ENCODE measurements at places on chromosomes 2 and 18. TPM values are rescaled to one million over a fixed set of nuclear protein-coding genes. Genes with fewer than 3 reads are reported as not detected.
A peak's percentile ranks its signal among the peaks of the same experiment; 100 is the strongest.

The C2orf68 gene
- 38.2 TPM for total RNA-seq

The IWS1 gene
- 48.6 TPM for total RNA-seq

The ANKRD36C gene
- 8.6 TPM for total RNA-seq

The ADGRF3 gene
- not detected for total RNA-seq

The COLEC11 gene
- 5.5 TPM for total RNA-seq

DNA sequence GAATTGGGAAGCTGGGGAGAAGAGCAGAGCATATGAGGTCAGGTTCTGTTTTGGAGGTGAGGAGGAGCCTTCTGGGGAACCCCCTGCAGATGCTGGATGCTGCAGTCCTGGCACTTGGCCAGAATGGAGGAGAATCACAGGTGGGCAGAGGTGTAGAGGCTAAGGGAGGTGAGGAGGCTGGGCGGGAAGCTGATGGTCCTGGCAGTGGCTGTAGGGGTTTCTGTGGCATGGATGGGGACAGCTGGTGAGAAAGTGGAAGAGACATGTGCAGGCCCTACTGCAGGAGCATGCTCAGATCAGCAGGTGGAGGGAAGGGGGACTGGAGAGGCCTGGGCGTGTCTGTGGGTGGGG lies 101.3 kb downstream of the DYSF start:
- peaks cover 44% of the 10 kb centered on the region for H3K36me3 ChIP-seq
- H3K4me3 ChIP-seq, result no peak overlapping the region
- no peaks in the 10 kb centered on the region for H3K27me3 ChIP-seq
- DNase-seq, result no peak
- H3K4me1 ChIP-seq, result no peaks in the 10 kb centered on the region

GRCh38 chr2:191995285-191995684 lies 148.4 kb upstream of the CAVIN2 start:
- H3K36me3 ChIP-seq, result no peaks in the 10 kb centered on the region
- H3K4me1 ChIP-seq, result peaks cover 4% of the 10 kb centered on the region
- no peak overlapping the region for H3K4me3 ChIP-seq
- H3K27me3 ChIP-seq, result no peaks in the 10 kb centered on the region
- H3K27ac ChIP-seq, result peak overlapping the region; percentile 38

DNA sequence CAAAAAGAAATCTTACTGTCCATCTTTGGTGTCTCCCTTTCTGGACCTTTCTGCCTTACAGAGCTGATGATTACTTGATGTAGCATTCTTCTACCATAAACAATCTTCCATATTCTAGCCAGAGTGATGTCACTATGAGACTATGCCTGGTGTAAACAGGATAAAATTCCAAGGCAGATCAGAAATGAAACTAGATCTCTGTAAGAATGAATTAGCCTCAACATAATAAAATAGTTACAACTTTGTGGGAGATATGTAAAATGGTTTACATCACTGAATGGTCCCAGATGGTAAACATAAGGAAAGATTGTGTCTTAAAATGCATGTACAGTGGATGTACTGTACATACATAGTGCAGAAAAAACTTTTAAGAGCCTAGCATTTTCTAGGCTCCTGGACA lies 112.3 kb upstream of the ZNF521 start:
- no peaks in the 10 kb centered on the region for H3K27me3 ChIP-seq
- no peak for DNase-seq
- H3K27ac ChIP-seq, result no peak overlapping the region
- H3K4me1 ChIP-seq, result no peaks in the 10 kb centered on the region

DNA sequence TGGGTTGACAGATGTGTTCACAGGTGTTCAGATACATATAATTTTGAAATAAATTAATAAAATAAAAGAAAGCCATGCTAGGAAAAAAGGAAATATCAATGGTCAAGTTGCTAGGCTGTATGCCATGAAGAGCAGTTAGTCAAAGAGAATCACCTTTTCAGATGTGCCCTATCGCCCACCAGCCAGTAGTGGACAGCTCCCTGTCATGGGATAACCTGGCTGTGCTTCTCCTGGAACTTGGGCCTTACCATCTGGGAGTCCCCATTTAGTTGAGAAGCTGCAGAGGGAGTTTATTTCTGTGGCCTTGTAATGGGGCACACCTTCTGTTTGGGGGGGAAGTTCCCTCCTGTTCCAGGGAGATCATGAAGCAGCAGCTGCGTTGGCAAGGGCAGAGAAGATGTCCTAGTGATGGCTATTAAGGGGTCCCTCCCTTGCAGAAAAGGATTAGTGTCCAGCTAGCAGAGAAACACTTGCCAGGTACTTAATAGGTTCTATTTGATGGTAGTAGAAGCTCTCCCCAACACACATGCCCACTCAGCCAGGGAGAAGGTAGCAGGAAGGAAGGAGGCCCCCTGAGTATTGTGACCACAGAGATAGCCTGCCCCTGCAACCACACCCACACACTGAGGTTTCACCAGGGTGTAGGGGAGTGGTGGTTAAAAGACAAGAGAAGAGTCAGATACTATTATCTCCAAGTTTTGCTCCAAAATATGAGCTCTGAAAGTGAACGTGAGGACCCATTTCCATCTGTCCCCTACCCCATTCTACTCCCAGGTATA lies 117.7 kb downstream of the B3GNT2 start:
- H3K36me3 ChIP-seq, result no peaks in the 10 kb centered on the region
- no peak overlapping the region for H3K4me3 ChIP-seq
- no peak overlapping the region for H3K27ac ChIP-seq
- no peak for DNase-seq

DNA sequence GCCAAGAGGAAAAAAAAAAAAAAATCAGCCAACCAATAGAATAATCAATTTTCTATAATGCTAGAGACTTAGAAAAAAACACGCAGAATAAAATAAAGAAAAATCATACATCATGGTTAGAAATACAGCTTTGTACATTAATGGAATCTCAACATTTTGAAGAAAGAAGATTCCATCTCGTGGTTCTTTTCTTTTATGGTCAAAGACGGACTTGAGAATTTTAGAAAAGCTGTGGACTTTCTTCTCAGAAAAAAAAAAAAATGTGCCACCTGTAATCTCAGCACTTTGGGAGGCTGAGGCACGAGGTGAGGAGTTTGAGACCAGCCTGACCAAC lies 41.8 kb upstream of the ATIC start:
- H3K27me3 ChIP-seq, result no peaks in the 10 kb centered on the region
- no peak for DNase-seq
- H3K27ac ChIP-seq, result no peak overlapping the region
- no peak overlapping the region for H3K4me3 ChIP-seq
- H3K4me1 ChIP-seq, result no peaks in the 10 kb centered on the region

DNA sequence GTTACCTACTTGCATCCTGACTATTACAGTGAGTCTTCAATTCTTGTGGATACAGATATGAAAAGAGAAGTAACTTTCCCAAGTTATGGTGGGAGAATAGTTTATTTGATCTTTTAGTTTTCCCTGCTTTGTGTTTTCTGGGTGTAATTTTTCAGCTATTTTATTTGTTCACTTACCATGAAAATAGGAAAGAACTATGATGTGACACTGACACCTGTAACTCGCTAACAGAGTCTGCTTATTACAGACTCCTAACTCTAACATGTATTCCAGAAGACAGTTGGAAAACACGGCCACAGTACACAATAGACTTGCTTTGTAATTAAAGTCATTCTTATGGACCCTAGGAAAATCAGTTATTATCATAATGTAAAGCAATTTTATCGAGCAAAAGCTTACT lies 323.2 kb downstream of the LRRTM1 start:
- DNase-seq, result no peak
- no peak overlapping the region for H3K4me3 ChIP-seq
- no peaks in the 10 kb centered on the region for H3K4me1 ChIP-seq
- no peaks in the 10 kb centered on the region for H3K36me3 ChIP-seq
- no peak overlapping the region for H3K27ac ChIP-seq

DNA sequence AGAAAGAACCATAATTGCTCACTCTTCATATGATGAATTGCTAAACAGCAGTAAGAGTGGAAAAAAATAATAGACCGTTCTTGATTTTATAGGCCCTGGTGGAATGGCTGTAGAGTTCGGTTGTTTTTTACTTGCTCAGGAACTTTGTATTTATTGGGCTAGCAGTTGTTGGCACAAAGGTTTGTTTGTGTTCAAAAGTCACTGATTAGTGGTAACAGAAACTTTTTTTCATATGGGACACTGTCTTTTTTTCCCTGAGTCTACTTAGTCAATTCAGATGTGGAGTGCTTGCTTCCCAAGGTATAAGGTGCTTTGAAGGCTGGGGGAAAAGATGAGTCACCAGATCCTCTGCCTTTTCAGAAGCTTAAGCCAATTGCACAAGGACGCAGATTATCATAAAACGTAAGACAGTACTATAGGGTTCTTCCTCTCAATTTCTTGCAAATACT lies 25.8 kb downstream of the PHLPP1 start:
- H3K36me3 ChIP-seq, result no peaks in the 10 kb centered on the region
- H3K27me3 ChIP-seq, result no peaks in the 10 kb centered on the region
- peaks cover 30% of the 10 kb centered on the region for H3K4me1 ChIP-seq

GRCh38 chr18:44536619-44537018 lies 144.1 kb upstream of the SETBP1 start:
- H3K27ac ChIP-seq, result no peak overlapping the region
- no peaks in the 10 kb centered on the region for H3K27me3 ChIP-seq
- H3K4me1 ChIP-seq, result peaks cover 4% of the 10 kb centered on the region
- H3K4me3 ChIP-seq, result no peak overlapping the region

DNA sequence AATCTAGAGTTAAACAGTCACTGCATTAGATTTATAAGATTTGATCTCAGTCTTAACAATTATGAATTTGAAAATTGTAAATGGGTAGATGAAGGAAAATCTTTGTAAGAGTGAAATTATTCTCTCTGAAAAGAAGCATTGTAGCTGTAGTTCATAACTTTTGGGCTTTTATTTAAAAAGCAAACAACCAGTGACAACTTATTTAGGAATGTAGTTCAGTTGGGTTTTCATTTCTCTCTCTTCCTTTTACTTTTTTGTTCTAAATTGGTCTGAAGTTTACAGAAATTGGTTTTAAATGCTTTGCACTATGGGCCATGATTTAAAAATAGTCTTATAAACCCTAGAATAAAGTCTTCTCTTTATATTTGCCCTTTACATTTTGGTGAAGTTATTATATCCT lies 296.6 kb downstream of the GULP1 start:
- no peak overlapping the region for H3K27ac ChIP-seq
- DNase-seq, result no peak
- no peak overlapping the region for H3K4me3 ChIP-seq
- no peaks in the 10 kb centered on the region for H3K36me3 ChIP-seq
- no peaks in the 10 kb centered on the region for H3K4me1 ChIP-seq

GRCh38 chr2:44730593-44730992 lies 210.9 kb upstream of the SIX3 start:
- no peaks in the 10 kb centered on the region for H3K27me3 ChIP-seq
- H3K36me3 ChIP-seq, result no peaks in the 10 kb centered on the region
- no peak overlapping the region for H3K27ac ChIP-seq
- H3K4me3 ChIP-seq, result no peak overlapping the region
- no peak for DNase-seq

DNA sequence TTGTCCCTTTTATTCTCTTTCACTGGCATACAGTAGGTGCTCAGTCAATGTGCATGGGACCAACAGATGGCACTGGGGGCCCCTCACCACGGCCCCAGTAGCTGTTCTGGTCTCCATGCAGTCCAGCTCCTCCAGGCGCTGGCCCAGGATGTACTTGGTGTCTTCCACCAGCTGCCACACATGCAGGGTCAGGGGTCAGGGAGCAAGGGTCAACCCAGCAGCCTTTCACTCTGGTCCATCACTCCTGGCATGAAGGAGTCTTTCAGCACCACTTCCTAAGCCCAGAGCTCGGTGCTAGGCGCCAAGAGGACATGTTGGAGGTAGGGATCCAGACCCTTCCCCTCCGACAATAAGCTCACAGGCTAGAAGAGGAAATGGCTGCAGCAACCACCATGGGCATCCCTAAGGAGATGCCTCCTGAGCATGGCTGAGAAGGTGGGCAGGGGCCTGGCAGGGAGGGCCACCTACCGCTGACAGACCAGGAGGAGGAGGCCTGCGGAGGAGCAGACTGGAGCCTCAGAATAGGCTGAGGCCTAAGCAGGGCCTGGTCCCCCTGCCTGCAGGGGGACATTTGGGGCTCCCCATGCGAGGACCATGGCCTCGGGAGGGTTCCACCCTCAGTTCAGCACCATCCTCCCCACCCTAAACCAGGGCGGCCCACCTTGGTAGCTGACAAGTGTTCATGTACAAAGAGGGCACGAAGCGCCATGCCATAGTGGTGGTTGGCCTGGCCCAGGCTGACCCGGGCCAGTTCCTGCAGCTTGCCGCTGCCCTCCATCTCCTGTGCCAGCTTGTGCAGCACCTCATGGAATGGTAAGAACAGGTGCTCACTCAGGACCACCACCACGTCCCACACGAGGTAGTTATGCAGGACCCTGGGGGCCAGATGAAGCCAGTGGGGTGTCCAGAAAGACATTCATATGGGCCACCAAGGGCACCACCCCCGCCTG lies 10.2 kb downstream of the ALPG start:
- peaks cover 6% of the 10 kb centered on the region for H3K4me1 ChIP-seq
- H3K27ac ChIP-seq, result no peak overlapping the region
- no peak for DNase-seq
- no peaks in the 10 kb centered on the region for H3K36me3 ChIP-seq
- H3K4me3 ChIP-seq, result no peak overlapping the region

DNA sequence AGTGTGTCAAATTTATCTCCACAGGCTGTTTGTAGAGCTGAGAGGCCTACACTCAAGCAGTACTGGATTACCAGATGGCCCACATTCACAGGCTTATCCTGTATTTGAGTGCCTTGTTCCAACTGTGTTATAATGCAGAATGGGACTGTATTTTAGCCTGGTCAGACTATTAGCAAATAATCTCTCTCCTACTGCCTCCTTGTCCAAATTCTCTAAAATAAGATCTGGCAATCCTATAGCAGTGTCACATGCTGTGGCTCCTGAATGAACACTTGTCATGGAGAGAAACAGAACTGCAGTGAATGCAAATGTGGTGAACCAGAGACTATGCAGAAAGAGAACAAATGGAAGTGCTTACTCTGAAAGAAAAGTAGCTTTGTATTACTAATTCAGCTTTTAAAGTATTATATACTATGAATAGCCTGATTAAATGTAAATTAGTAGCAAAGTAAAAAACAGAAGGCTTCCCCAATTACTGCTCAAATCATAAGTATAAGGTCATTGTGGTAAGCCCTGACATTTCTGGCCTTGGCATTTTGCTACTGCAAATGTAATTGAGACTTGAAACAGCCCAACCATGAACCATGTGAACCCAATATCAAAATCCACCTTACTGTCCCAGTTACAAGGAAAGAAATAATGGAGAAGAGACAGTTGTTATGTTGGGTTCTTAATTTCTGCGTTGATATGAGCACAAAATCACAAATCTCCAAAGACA lies 80.0 kb downstream of the MAP4K3 start:
- H3K4me3 ChIP-seq, result no peak overlapping the region
- peaks cover 18% of the 10 kb centered on the region for H3K36me3 ChIP-seq
- H3K27me3 ChIP-seq, result no peaks in the 10 kb centered on the region

DNA sequence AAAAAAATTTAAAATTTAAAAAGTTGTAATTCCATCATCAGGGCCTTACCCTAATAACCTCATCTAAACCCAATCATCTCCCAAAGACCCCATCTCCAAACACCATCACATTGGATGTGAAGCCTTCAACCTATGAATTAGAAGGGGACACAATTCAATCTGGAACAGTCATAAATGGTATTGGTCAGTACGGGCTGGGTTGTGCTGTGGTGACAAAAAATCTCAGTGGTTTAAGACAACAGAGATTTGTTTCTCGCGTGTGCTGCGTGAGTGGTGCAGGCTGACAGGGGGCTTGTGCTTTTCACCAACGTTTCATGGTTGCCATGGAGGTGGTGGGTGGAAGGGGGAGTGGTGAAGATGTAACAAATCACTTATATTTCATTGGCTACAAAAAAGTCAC lies 174.5 kb downstream of the INHBB start:
- no peak overlapping the region for H3K4me3 ChIP-seq
- peaks cover 6% of the 10 kb centered on the region for H3K4me1 ChIP-seq
- no peaks in the 10 kb centered on the region for H3K36me3 ChIP-seq
- no peaks in the 10 kb centered on the region for H3K27me3 ChIP-seq
- H3K27ac ChIP-seq, result no peak overlapping the region
- no peak for DNase-seq

All from heart left ventricle (tissue), 16 donors.